ENCODE measurements at places on chromosomes 13 and 19. TPM values are rescaled to one million over a fixed set of nuclear protein-coding genes. Genes with fewer than 3 reads are reported as not detected.

DNA sequence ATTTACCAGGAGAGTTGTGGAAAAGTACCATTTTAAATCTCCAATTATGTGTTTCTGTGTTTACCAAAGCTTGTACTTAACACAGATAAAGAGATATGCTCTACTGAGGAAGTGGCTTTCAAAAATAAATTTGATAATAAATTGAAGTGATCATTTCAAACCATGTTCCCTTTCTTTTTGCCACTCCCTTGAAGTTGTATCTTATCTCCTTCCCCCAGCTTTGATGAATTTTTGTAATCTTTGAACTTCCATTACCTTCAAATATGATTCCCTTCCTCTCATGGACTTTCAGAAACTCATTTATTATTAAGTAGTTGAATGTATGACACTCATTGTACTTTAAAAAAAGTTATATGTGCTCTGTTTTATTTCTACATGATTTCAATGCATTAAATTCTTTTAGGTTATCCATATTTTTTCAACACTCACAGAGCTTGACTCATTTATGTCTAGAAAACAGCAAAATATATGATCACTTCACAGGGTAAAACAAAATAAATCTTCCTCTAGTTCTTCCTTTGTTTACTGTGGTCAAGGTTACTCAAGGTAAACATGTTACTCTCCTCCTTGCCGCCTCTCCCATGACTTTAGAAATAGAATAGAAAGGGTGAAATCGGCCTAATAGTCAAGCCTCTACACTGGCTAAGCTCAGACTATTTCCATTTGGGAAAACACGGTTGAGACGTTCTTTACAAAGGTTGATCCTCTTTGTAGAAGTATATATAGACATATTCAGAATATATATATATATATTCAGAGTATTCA lies 251.2 kb upstream of the SPRY2 start:
- no peaks in the 10 kb centered on the region for H3K27me3 ChIP-seq
- no peaks in the 10 kb centered on the region for H3K36me3 ChIP-seq
- H3K27ac ChIP-seq = no peak overlapping the region
- no peak overlapping the region for H3K4me3 ChIP-seq

- no peak overlapping the region for H3K4me3 ChIP-seq
- no peak for DNase-seq
- H3K4me1 ChIP-seq = peaks cover 29% of the 10 kb centered on the region
Observed at GRCh38 chr13:110589793-110590390, 25.5 kb upstream of the NAXD start.

GRCh38 chr19:18102916-18103542 lies 5.5 kb downstream of the MAST3 start:
- H3K4me3 ChIP-seq = no peak overlapping the region
- peaks cover 15% of the 10 kb centered on the region for H3K4me1 ChIP-seq
- H3K36me3 ChIP-seq = no peaks in the 10 kb centered on the region
- peaks cover 25% of the 10 kb centered on the region for H3K27me3 ChIP-seq

- DNase-seq = no peak
- H3K27ac ChIP-seq = no peak overlapping the region
- H3K36me3 ChIP-seq = no peaks in the 10 kb centered on the region
Observed at GRCh38 chr13:70568571-70568970, 460.3 kb upstream of the KLHL1 start.

DNA sequence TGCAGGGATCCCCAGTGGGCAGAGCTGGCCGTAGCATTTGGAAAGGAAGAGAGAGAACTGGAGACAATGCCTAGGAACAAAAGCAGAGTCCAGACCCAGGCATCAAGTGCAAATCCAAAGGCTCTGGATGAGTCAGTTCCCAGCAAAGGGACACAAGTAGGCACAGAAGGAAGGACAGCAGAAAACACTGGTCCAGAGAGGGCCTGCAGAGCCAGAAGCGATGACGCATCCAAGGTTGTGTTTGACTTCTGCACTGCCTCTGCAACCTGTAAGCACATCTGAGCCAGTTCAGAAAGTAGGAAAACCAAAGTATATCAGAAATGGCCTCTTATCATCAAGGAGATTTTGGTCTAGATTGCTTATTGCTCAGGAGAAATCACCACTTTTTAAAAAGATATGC lies 604.5 kb downstream of the FGF9 start:
- no peaks in the 10 kb centered on the region for H3K27me3 ChIP-seq
- H3K36me3 ChIP-seq = no peaks in the 10 kb centered on the region
- DNase-seq = no peak
- H3K4me1 ChIP-seq = no peaks in the 10 kb centered on the region

GRCh38 chr19:51143486-51143885 lies 1.4 kb downstream of the SIGLEC7 start:
- no peaks in the 10 kb centered on the region for H3K4me1 ChIP-seq
- H3K27me3 ChIP-seq = peaks cover 2% of the 10 kb centered on the region
- DNase-seq = peak; percentile 81
- no peaks in the 10 kb centered on the region for H3K36me3 ChIP-seq

DNA sequence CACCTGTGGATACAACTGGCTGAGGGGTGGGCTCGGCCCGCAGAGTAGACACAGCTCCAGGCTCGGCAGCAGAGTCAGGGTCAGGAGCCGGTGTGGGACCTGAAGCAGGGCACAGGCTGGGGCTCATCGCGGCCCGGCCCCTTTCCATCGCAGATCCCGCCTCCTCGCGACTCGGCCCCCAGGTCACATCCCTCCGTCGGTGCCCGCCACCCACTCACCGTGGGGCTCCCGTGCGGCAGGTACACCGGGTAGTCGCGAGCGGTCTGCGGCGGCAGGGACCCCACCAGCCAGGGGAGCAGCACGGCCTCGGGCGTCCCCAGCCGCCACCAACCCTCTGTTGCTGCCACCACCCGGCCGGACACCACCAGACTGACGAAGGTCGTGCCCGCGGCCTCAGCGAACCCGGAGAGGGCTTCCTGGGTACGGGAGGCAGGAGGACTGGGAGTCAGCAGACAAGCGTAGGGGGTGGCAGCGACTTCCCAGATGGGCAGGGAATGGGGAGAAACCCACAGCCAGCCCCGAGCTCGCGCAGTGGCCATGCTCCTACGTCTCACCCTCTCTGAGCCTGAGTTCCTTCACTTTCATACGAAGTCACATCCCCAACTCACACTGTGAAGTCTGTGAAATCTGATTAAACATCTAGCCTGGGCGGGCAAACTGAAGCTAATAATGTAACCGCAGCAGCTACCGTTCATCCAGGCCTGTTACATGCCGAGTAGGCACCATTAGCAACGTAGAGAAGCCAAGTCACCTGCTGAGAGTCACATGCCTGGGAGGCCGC lies 3.7 kb downstream of the FUZ start:
- H3K36me3 ChIP-seq = peaks cover 9% of the 10 kb centered on the region
- H3K4me3 ChIP-seq = peak overlapping the region; percentile 82
- H3K27ac ChIP-seq = peak overlapping the region; percentile 70
- no peaks in the 10 kb centered on the region for H3K27me3 ChIP-seq
- no peak for DNase-seq
- peaks cover 21% of the 10 kb centered on the region for H3K4me1 ChIP-seq

The GRIK5 gene
- 0.38 TPM for total RNA-seq

DNA sequence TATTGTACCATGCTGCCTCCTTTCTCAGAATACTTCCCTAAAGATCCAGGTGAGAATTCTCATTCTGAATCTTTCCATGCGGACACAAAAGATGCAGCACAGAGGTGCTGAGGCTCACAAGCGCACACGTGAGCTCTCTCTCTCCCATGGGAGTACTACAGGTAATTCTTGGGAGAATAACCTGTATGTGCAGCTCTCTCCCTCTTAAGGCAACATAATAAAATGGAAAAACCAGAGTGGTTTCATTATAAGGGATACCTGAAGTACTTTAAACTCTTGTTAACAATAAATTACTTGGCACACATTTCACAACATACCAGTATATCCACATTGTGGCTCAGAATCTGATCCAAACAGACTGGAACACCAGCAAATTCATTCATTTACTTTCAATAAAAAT lies 40.4 kb downstream of the INTS6 start:
- peaks cover 31% of the 10 kb centered on the region for H3K36me3 ChIP-seq
- peaks cover 5% of the 10 kb centered on the region for H3K4me1 ChIP-seq
- H3K27ac ChIP-seq = no peak overlapping the region
- DNase-seq = no peak

- H3K4me3 ChIP-seq = no peak overlapping the region
- H3K36me3 ChIP-seq = no peaks in the 10 kb centered on the region
- no peaks in the 10 kb centered on the region for H3K4me1 ChIP-seq
- DNase-seq = peak; percentile 82
- H3K27ac ChIP-seq = no peak overlapping the region
Observed at GRCh38 chr19:32869966-32870573, 503 bp upstream of the SLC7A9 start.

The ZSCAN18 gene
- total RNA-seq = 47.2 TPM

- H3K27ac ChIP-seq = no peak overlapping the region
- H3K27me3 ChIP-seq = peaks cover 32% of the 10 kb centered on the region
- peaks cover 5% of the 10 kb centered on the region for H3K4me1 ChIP-seq
Observed at GRCh38 chr19:51660975-51661600, 14.5 kb upstream of the SIGLEC14 start.

GRCh38 chr19:46639358-46640182 lies 3.6 kb upstream of the GNG8 start:
- H3K27ac ChIP-seq = no peak overlapping the region
- H3K36me3 ChIP-seq = no peaks in the 10 kb centered on the region
- no peak overlapping the region for H3K4me3 ChIP-seq
- peaks cover 3% of the 10 kb centered on the region for H3K27me3 ChIP-seq
- peak; percentile 87 for DNase-seq
- peaks cover 5% of the 10 kb centered on the region for H3K4me1 ChIP-seq

DNA sequence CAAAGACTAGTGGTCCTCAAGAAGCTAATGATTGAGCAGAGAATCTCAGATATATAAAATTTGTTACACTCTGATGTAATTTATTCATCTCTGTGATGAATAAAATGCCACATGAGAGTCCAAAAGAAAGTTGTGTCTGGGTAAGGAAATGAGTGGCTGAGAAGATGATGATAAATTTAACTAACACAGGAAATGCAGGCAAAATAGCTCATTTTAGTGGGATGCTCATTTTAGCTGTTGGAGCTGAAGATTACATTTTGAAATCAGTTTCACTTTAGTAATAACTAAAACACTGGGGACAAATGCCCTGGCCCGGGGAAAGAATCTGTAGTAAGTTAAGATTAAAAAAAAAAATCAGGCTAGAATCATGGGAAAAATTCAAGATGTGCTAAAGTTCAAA lies 35.2 kb downstream of the SPRY2 start:
- H3K4me1 ChIP-seq = peaks cover 23% of the 10 kb centered on the region
- peak overlapping the region; percentile 68 for H3K27ac ChIP-seq
- DNase-seq = no peak
- no peaks in the 10 kb centered on the region for H3K36me3 ChIP-seq

DNA sequence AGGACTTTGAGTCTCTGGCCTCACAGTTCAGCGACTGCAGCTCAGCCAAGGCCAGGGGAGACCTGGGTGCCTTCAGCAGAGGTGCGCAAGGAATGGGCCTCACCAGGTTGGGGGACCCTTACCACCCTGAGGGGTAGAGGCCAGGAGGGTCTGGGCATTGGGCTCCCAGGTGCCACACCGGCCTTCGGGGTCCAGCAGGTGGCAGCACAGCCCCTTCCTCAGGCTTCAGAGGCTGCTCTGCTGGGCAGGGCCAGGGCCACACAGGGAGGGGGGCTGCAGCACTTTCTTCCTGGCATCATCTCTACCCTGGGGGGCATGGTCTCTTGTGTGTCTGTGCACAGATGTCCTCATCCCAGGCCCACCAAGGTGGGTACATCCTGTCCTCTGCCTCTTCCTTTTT lies 12.9 kb downstream of the PIN1 start:
- DNase-seq = no peak
- no peak overlapping the region for H3K27ac ChIP-seq
- H3K27me3 ChIP-seq = no peaks in the 10 kb centered on the region
- peaks cover 18% of the 10 kb centered on the region for H3K4me1 ChIP-seq

DNA sequence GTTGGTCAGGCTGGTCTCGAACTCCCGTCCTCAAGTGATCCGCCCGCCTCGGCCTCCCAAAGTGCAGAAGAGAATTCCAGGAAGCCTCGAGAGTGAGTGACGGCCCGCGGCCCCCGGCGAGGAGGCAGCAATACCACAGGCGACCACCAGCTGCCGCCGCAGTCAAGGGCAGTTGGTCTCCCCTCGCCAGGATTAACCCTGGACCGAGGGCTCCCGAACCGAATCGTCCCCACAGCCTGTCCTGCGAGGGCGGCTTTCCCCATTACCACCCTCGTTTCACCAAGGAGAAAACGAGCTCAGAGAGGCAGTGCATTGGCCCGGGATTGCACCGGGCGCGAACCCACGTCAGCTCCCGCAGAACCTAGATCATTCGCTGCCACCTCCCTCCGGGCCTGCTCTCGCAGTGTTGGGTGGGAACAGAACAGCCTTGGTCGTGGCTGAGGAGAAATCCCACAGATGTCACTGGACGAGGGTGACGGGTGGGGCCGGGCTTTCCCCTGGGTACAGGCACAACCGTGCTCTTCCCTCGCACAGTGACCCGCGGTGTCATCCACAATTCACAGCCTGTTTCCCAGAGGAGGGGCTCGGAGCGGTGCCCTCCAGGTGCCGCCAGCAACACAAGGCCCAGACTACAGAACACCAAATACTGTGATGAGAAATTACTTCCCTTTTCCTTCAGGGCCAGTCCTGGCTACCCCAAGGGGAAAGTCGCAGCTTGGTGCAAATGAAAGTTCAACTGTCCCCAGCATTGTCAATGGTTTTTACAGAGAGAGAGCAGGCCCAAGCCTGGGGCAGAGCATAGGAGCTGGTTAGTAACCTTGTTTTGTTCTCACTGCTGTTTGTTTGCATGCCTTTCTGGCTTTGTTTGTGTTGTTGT lies 24.8 kb downstream of the C2CD4C start:
- H3K27ac ChIP-seq = no peak overlapping the region
- H3K36me3 ChIP-seq = no peaks in the 10 kb centered on the region

- no peak for DNase-seq
- no peak overlapping the region for H3K4me3 ChIP-seq
- H3K27me3 ChIP-seq = no peaks in the 10 kb centered on the region
- no peak overlapping the region for H3K27ac ChIP-seq
- H3K36me3 ChIP-seq = peaks cover 20% of the 10 kb centered on the region
- peaks cover 6% of the 10 kb centered on the region for H3K4me1 ChIP-seq
Observed at GRCh38 chr13:73687087-73687486, 447.1 kb downstream of the KLF12 start.

DNA sequence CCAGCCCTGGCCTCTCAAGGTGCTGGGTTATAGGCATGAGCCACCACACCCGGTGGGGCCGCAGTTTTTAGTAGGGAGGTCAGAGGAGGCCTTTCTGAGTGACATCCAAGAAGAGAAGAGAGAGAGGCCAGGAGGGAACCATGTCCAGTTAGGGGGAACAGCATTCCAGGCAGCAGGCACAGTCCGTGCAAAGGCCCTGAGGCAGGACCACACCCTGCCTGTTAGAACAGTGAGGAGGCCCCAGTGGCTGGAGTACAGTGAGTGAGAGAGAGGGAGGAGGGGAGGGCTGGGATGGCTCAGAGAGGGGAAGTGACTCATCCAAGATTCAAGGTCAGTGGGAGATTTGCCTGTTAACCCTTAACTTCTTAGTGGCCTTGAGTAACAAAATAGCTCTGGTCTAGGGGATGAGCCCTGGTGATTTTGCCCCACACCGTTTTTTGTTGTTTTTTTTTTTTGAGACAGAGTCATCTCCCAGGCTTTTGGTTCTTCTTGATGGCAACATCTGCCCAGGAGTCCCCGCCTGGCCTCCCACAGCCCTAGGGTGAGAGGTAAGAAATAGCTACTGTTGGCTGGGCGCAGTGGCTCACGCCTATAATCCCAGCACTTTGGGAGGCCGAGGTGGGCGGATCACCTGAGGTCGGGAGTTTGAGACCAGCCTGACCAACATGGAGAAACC lies 2.7 kb upstream of the PLIN3 start:
- H3K4me1 ChIP-seq = peaks cover 30% of the 10 kb centered on the region
- DNase-seq = peak; percentile 86
- H3K36me3 ChIP-seq = no peaks in the 10 kb centered on the region
- H3K27ac ChIP-seq = peak overlapping the region; percentile 86

GRCh38 chr13:54301085-54301484 lies 1272.5 kb downstream of the OLFM4 start:
- H3K4me3 ChIP-seq = no peak overlapping the region
- no peak overlapping the region for H3K27ac ChIP-seq
- H3K36me3 ChIP-seq = no peaks in the 10 kb centered on the region
- DNase-seq = no peak
